Activated CD4-positive, alpha-beta memory T cell treated with anti-CD3 and anti-CD28 coated beads for 36 hours (primary cell): ENCODE measurements at places on chromosomes 16 and 17. TPM values are rescaled to one million over a fixed set of nuclear protein-coding genes. Genes with fewer than 3 reads are reported as not detected.
A peak's percentile ranks its signal among the peaks of the same experiment; 100 is the strongest.

ZNF213 gene
- 9.0 TPM for total RNA-seq

DNA sequence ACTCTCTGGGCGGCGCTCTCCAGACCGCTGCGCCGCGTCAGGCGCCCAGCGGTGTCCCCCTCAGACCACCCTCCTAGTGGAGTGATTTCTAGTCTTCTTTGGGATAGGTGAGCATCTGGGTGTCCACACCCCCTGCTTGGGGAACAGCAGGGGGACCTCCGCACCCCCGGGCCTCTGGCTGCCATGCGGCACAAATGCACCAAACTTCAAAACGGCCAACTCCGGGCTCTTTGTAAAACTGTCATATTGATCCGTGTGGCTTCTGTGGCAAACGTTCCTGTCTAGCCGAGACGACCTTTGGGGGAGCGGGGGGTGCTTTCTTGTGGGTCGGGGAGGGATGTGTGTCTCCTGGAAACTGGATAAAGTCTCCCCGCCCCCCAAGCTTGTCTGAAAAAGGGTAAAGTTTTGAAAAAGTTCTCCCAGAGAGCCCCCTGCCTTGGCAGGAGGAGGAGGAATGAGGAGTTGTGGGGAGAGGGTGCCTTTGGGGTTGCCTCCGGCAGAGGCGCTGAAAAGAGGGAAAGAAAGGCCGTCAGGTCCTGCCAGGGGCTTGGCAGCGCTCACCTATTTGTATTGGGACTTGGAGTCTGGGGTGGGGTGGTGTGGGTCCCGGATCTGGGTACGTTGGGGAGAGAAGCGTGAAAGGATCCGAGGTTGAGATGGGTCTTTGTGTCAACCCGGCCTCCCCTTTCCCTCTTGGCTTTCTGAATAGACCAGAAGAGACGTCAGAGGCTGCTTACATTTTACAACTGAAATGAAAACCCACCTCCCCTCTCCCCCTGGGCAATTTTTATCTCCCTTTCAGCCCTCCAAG, 2.2 kb upstream of the CHD3 start:
- no peaks in the 10 kb centered on the region for H3K4me1 ChIP-seq
- DNase-seq = peak; percentile 67
- no peaks in the 10 kb centered on the region for H3K27me3 ChIP-seq
- H3K4me3 ChIP-seq = no peak overlapping the region

KRTAP16-1 gene
- not detected for total RNA-seq

TUBB3 gene
- 1.4 TPM for total RNA-seq

DNA sequence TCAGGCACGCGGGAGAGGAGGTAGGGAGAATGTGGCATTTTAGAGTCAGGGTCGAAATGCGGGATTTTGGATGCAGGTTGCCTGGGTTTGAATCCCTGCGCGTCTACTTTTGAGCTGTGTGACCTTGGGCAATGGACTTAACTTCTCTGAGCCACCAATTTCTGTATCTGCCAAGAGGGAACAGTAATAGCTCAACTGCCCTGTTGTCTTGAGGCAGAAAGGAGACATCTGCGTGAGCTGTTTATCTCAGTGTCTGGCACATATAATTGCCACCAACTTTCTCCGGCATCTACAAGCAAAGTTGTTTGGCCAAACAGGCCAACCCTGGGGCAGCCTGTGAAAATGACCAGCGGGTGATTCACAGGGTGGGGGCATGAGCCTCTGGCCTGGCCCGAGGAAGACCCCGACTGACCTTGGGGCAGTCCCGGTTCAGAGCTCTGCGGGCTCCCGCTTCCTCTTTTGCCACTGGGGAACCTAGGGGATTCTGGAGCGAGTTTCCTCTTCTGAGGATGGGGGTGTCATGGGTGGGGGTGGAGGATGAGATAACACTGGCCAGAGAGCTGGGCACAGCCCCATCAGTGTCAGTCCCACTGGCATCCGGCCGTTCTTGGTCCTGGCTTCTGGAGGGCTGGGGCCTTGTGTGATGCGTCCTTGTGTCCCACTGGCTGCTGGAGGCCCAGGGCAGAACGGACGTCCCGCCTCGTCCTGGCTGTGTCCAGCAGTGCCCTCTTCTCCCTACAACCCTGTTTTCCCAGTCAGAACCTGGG, 1.3 kb downstream of the SNN start:
- no peaks in the 10 kb centered on the region for H3K36me3 ChIP-seq
- H3K27ac ChIP-seq = peak overlapping the region; percentile 57
- H3K27me3 ChIP-seq = no peaks in the 10 kb centered on the region
- H3K4me1 ChIP-seq = peaks cover 66% of the 10 kb centered on the region
- DNase-seq = no peak
- H3K4me3 ChIP-seq = peak overlapping the region; percentile 72

- H3K36me3 ChIP-seq = peaks cover 31% of the 10 kb centered on the region
- H3K4me1 ChIP-seq = peaks cover 15% of the 10 kb centered on the region
- peak within 1 kb of the TSS; percentile 28 for H3K27ac ChIP-seq
- peak; percentile 81 for DNase-seq
- H3K4me3 ChIP-seq = peak within 1 kb of the TSS; percentile 50
These were observed at the start of gene HSF5 for GRCh38 chr17:58487589-58488427. HSF5 (minus strand) TSS chr17:58488408; CDS start chr17:58488274, 134 bp downstream.

DNA sequence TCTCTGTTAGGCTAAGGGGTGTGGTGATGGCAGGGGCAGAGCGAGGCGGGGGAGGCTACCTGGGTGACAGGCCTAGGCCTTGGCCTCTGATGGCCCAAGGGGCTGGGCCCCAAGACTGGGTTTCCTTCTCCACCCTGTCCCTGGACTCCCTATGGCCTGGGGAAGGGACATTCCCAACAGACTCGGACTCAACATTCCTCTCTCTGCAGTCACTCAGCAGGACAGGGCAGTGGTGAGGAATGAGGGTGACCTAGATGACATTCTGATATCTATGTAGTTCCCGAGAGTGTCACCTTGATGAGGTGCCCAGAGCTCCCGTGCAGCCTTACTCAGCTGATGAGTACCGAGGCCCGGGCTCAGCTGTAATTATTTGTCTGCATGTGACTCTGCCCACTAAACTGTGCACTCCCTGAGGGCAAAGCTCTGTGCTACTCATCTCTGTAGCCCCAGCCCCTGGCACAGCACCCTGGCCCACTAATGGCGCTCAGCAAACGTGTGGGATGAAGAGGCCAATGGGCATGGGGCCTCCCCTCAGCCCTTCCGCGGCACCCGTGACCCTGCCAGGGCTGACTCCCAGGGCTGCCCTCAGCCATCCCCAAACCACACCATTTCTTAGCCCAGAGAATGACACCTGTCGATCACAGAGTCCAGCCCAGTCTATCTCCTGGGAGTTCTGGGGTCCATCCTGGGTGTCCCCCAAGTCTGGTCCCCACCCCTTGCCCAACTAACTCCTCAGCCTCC, 2.2 kb downstream of the PLCD3 start:
- H3K4me3 ChIP-seq = no peak overlapping the region
- no peak overlapping the region for H3K27ac ChIP-seq
- H3K27me3 ChIP-seq = peaks cover 6% of the 10 kb centered on the region
- no peak for DNase-seq
- peaks cover 5% of the 10 kb centered on the region for H3K4me1 ChIP-seq
- no peaks in the 10 kb centered on the region for H3K36me3 ChIP-seq

- DNase-seq = no peak
- no peaks in the 10 kb centered on the region for H3K36me3 ChIP-seq
- no peak overlapping the region for H3K4me3 ChIP-seq
- no peaks in the 10 kb centered on the region for H3K4me1 ChIP-seq
- no peak overlapping the region for H3K27ac ChIP-seq
- H3K27me3 ChIP-seq = peaks cover 3% of the 10 kb centered on the region
These were observed 361.4 kb upstream of the C16orf82 start for GRCh38 chr16:26705346-26705745.

CCDC200 gene
- total RNA-seq = not detected

GRCh38 chr16:12542818-12543699, 260.6 kb downstream of the CPPED1 start:
- DNase-seq = peak; percentile 37
- H3K27ac ChIP-seq = peak overlapping the region; percentile 35
- H3K4me1 ChIP-seq = peaks cover 66% of the 10 kb centered on the region
- no peaks in the 10 kb centered on the region for H3K27me3 ChIP-seq
- H3K4me3 ChIP-seq = peak overlapping the region; percentile 21

GRCh38 chr17:80437532-80437931, 22.6 kb downstream of the ENDOV start:
- H3K27me3 ChIP-seq = peaks cover 3% of the 10 kb centered on the region
- no peaks in the 10 kb centered on the region for H3K4me1 ChIP-seq
- no peak overlapping the region for H3K27ac ChIP-seq

DNA sequence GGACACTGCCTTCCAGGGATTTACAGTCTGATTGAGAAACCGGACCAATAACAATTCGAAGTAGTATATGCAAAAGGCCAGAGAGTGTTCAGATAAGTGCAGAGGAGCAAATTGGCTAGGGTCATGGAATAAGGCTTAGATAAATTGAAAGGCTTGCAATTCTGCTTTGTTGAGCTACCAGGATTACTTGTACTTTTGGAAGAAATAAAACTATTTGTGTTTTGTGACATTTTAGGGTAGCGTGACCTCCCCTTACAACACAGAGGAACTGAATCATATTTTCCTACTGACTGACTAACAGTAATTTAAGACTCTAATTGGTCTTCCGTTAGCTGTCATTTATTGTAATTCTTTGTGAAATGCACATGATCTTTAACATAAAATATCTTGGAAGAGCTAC, 104.7 kb downstream of the PITPNC1 start:
- H3K27ac ChIP-seq = peak overlapping the region; percentile 34
- peaks cover 60% of the 10 kb centered on the region for H3K4me1 ChIP-seq
- H3K27me3 ChIP-seq = no peaks in the 10 kb centered on the region
- H3K4me3 ChIP-seq = no peak overlapping the region
- no peaks in the 10 kb centered on the region for H3K36me3 ChIP-seq

- H3K36me3 ChIP-seq = peaks cover 51% of the 10 kb centered on the region
- no peak overlapping the region for H3K27ac ChIP-seq
- H3K4me3 ChIP-seq = peak overlapping the region; percentile 32
- H3K4me1 ChIP-seq = peaks cover 30% of the 10 kb centered on the region
- no peak for DNase-seq
These were observed 2.3 kb downstream of the TOP2A start for GRCh38 chr17:40415390-40415789.

DNA sequence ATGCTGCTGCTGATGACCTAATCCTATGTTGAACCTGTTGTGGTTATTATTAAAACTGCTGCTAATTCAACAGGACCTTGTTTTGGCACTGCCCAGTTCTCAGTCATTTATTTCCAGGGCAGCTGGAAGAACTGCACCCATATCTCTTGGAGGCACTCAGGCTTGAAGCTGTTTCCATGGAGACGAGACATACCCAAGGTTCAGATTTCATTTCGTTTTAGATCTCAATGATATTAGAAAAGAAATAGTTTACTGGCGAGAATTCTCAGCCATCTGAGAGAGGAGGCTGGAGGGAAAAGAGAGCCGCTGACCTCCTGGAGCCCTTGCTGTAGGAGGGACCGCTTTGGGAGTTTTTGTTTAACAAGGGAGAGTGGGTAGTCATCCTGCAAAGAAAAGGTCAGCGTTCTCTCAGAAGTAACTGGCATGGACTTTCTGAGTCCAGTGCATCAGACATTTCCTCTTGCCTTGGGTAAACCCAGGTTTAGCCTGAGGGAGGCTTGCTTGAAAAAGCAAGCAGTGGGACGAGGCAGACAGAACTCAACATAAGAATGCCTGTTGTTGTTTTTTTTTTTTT, 75.4 kb downstream of the YPEL2 start:
- H3K36me3 ChIP-seq = peaks cover 10% of the 10 kb centered on the region
- H3K27ac ChIP-seq = no peak overlapping the region
- no peaks in the 10 kb centered on the region for H3K27me3 ChIP-seq
- H3K4me3 ChIP-seq = no peak overlapping the region

GRCh38 chr16:88784856-88785105, 239 bp downstream of the PIEZO1 start:
- H3K4me3 ChIP-seq = no peak overlapping the region
- no peak overlapping the region for H3K27ac ChIP-seq
- H3K36me3 ChIP-seq = peaks cover 2% of the 10 kb centered on the region
- no peaks in the 10 kb centered on the region for H3K27me3 ChIP-seq
- peaks cover 37% of the 10 kb centered on the region for H3K4me1 ChIP-seq

- no peaks in the 10 kb centered on the region for H3K27me3 ChIP-seq
- H3K4me1 ChIP-seq = peaks cover 2% of the 10 kb centered on the region
- no peak overlapping the region for H3K27ac ChIP-seq
- H3K4me3 ChIP-seq = no peak overlapping the region
- H3K36me3 ChIP-seq = peaks cover 2% of the 10 kb centered on the region
- no peak for DNase-seq
These were observed 32.4 kb upstream of the FOXJ1 start for GRCh38 chr17:76173474-76173873.

GRCh38 chr17:21542991-21543390, 149.3 kb upstream of the KCNJ18 start:
- no peaks in the 10 kb centered on the region for H3K27me3 ChIP-seq
- no peak overlapping the region for H3K4me3 ChIP-seq
- no peak overlapping the region for H3K27ac ChIP-seq
- H3K4me1 ChIP-seq = peaks cover 27% of the 10 kb centered on the region
- peaks cover 31% of the 10 kb centered on the region for H3K36me3 ChIP-seq

DNA sequence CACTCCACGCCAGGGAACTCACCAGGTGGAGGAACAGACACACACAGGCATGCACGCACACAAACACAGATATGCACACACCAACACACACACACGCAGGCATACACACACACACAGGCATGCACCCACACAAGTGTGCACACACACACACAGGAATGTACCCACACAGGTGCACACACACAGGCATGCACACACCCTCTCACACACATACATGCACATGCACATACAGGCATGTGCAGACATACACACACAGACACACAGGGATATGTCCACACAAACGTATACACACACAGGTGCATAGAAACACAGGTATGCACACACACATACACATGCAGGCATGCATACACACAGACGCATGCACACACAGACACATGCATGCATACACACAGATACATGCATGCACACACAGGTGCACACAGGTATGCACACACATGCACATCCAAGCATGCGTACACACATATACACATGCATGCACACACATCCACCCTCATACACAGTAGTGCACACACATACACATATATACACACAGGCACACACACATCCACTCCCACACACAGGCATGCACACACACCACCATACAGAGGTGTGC, 39.2 kb downstream of the COTL1 start:
- H3K4me1 ChIP-seq = peaks cover 45% of the 10 kb centered on the region
- no peak overlapping the region for H3K27ac ChIP-seq
- no peaks in the 10 kb centered on the region for H3K27me3 ChIP-seq

GRCh38 chr17:82320956-82321927, 3.8 kb upstream of the CD7 start:
- no peaks in the 10 kb centered on the region for H3K27me3 ChIP-seq
- peak; percentile 88 for DNase-seq
- peaks cover 32% of the 10 kb centered on the region for H3K4me1 ChIP-seq
- H3K4me3 ChIP-seq = peak overlapping the region; percentile 80
- H3K27ac ChIP-seq = no peak overlapping the region

PYY gene
- not detected for total RNA-seq

DNA sequence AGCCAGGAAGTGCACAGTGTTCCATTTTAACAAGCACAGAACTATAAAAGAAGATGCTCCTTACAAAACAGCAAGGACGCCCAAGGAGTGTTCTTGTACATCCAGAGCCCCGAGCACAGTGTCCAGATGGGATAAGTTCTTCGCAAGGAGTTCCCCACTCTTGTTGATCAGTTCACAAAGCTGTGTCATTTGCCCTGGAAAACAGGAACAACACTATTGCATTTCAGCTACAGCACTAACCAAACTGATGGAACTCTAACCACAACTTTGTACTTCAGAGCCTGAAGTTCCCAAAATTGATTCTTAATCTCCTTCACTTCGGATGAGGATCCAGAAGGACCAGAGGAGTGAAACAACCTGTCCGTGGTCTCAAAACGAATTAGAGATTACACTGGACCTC, 5.1 kb downstream of the COPS3 start:
- no peak overlapping the region for H3K27ac ChIP-seq
- H3K36me3 ChIP-seq = peaks cover 12% of the 10 kb centered on the region
- H3K4me3 ChIP-seq = no peak overlapping the region
- peaks cover 22% of the 10 kb centered on the region for H3K4me1 ChIP-seq
- no peak for DNase-seq
